Thymus (tissue), 14 donors: ENCODE measurements at places on chromosomes 4 and X. TPM values are rescaled to one million over a fixed set of nuclear protein-coding genes. Genes with fewer than 3 reads are reported as not detected.

GRCh38 chr4:76969941-76970529 is 20.5 kb downstream of the SEPTIN11 start:
- no peak for DNase-seq

DNA sequence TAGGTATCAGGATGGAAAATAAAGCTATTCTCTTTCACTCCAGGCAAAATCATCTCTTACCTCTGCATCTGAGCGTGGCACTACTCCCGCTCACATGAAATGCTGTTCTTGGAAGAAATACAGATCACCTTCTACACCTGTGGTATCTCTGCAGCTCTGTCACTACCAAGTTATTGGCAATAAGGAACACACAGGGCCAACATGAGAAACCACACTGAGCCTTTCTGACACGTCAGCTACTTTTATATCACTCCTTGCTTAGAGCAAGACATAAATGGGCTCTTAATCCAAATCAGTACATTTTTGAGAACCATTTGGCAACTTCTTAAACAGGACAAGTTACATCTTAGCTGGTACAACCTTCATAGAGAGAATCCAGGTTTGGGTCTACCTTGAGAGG is 101.8 kb upstream of the GUCY1A1 start:
- no peak for DNase-seq

DNA sequence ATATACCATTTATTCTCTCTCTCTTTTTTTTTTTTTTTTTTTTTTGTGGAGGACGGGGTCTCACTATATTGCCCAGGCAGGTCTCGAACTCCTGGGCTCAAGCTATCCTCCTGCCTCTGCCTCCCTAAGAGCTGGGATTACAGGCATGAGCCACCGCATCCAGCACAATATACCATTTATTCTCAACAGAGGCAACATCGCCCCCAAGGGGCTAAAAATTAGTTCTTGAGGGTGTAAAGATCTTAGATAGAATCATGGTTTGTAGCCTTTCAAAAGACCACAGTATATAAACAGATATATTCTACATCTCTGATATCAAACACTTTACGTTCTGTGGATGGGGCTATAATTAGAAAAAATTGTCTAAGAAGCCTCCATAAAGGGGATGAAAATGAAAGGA is 39.8 kb upstream of the TCEAL2 start:
- DNase-seq: no peak

DNA sequence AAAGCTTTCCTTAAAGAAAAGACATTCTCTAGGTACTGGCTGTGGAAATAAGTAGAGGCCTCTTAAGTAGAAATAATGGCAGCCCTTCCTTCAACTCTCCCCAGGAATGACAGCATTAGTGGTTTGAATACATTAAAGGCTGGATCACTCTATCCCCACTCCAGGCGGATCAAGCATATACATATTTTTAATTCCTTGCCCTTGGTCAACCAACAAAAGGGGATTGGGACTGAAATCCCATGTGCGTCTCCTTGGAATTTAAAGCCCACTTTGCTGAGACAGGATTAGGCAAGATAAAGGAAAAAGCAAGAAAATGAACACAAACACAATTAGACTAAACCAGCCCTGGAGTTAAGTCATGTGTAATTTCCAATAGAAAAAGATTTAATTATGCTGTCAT is 391.3 kb downstream of the PPP1R2C start:
- DNase-seq: no peak

SGCB gene
- polyA plus RNA-seq: 8.8 TPM

HSD17B13 gene
- 0.43 TPM for polyA plus RNA-seq

GRIA3 gene
- polyA plus RNA-seq: 1.2 TPM

CCDC160 gene
- polyA plus RNA-seq: 0.43 TPM

VEGFC gene
- 3.3 TPM for polyA plus RNA-seq
